ENCODE measurements at places on chromosomes 5 and 9.

DNA sequence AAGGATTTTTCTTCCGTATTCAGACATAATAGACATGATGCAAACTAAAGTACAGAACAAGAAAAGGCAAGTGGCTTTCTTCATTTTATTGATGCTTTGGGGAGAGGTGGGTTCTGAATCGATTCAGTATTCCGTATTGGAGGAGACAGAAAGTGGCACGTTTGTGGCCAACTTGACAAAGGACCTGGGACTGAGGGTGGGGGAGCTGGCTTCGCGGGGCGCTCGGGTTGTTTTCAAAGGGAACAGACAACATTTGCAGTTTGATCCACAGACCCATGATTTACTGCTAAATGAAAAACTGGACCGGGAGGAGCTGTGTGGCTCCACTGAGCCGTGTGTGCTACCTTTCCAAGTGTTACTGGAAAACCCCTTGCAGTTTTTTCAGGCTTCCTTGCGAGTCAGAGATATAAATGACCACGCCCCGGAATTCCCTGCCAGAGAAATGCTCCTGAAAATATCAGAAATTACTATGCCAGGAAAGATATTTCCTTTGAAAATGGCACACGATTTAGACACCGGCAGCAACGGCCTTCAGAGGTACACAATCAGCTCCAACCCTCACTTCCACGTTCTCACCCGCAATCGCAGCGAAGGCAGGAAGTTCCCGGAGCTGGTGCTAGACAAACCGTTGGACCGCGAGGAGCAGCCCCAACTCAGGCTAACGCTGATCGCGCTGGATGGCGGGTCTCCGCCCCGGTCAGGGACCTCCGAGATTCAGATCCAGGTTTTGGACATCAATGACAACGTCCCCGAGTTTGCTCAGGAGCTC, 551 bp downstream of the PCDHB6 start:
- DNase-seq = no peak

DNA sequence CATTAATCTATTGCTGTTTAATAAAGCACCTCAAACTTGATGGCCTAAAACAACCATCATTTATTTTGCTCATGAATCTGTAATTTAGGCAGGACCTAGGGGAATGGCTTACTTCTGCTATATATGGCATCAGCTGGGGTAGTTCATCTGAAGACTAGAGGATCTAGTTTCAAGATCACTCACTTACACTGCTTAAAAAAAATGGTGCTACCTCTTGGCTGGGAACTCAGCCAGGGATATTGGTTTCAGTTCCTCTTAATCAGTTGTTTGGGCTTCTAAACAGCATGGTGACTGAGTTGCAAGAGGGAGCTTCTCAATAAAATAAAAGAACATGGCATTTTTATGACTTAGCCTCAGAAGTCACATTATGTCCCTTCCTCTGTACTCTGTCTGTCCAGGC, 142.0 kb downstream of the FAM114A2 start:
- DNase-seq = no peak

GRCh38 chr9:132439153-132439552, 29.1 kb downstream of the CFAP77 start:
- DNase-seq = no peak

GRCh38 chr9:110807956-110808598, 139.5 kb downstream of the MUSK start:
- DNase-seq = no peak

GRCh38 chr5:95973793-95974325, 12.2 kb upstream of the ELL2 start:
- peak; percentile 25 for DNase-seq

DNA sequence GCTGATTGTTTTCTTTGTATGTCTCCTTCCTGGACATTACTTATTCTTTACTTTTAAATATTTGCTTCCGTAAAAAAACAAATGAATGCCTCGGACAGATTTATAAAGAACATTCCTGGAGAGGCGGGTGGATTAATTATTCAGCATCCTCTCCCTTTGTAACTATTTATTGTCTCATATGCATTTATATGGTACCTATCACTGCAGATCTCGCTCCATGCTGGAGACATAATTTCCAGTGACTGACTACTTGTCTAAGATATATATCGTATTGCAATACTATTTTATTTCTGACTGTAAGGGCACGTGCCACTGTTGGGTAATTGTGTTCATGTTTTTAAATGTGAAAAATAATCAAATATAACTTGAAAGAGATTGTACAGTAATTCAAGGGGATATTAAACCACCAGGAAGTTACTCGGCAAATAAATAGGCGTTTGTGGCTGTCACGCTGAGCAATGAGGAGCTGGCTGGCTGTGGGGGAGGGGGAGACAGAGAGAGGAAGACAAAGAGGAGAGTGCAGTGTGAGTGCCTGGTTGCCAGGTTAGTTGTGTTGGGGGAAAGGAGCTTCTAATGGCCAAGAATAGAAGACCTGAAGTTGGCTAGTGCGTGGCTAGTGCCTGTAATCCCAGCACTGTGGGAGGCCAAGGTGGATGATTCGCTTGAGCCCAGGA, 131.8 kb upstream of the GABRP start:
- no peak for DNase-seq

DNA sequence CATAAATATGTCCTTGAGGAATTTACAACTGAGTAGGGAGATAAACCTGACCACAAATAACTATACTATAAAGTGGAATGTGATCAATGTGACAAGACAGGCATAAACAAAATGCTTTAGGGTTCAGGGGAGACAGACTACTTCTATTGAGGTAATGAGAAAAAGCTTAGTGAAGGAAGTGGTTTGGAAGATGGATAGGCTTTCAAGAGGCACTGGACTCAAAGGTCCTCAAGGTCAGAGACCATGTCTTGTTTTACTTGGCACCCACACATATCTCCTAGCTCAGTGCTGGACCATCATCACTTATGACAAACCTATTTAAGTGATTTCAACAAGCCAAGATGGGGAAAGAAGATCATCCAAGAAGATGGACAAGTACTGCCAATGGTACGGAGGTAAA, 257.8 kb downstream of the BNC2 start:
- no peak for DNase-seq

- no peak for DNase-seq
Measured at GRCh38 chr5:14054965-14055963, 87.9 kb upstream of the TRIO start.

Measured in effector memory CD8-positive, alpha-beta T cell (primary cell).